T-helper 9 cell (primary cell): ENCODE measurements at places on chromosomes 1 and 21.

- no peak for DNase-seq
Measured at GRCh38 chr1:173454966-173455524, 22.1 kb upstream of the PRDX6 start.

- DNase-seq = no peak
Measured at GRCh38 chr1:104136621-104137020, 386.9 kb downstream of the AMY1C start.

DNA sequence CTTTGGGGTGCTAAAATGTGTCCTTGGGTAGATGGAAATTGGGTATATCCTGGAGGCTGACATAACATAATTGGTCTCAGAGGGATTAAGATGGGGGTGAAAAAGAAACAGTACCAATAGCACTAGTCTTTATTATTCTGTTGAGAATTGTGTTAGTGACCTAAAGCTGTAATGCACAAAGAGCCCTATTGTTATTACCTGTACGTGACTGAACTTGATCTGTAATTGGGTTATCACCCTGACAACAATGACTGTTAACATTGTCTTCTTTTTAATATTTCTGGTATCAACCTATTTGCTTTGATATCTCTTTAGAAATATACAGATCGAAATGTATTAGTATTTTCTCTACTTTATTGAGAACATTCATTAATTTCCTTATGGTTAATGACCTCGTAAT lies 147.6 kb downstream of the NEK7 start:
- DNase-seq = no peak

- no peak for DNase-seq
Measured at GRCh38 chr1:82920418-82921248, 1078.3 kb downstream of the TTLL7 start.

DNA sequence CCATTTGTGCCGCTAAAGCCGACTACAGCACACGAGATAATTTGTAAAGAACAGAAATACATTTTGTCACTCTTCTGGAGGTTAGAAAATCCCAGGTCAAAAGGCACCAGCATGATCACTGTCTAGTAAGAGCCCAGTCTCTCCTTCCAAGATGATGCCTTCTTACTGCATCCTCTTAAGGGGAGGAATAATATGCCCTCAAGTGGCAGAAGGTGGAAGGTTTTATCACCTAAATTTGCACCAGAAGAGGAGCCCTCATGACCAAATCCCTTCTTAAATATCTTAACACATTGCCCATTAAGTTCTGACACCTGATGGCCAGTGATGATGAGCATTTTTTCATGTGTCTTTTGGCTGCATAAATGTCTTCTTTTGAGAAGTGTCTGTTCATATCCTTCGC lies 326.7 kb upstream of the RGS18 start:
- no peak for DNase-seq

DNA sequence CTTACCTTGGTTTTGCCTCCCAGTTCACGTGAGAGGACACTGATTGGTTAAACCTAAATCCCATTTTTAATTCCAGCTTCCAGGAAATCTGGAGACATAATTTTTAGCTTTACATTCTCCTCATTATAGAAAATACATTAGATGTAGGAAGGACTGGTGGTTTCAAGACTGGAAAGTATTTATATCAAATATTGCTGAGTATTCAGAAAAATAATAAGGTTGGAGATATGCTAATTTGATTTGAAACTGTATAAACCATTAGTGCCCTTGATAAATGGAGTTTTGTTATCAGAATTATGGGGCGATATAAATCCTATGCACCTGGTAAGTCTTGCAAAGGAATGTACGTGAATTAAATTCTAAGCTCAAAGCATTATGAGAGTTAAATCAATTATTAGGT lies 218.0 kb upstream of the ADGRL4 start:
- no peak for DNase-seq

DNA sequence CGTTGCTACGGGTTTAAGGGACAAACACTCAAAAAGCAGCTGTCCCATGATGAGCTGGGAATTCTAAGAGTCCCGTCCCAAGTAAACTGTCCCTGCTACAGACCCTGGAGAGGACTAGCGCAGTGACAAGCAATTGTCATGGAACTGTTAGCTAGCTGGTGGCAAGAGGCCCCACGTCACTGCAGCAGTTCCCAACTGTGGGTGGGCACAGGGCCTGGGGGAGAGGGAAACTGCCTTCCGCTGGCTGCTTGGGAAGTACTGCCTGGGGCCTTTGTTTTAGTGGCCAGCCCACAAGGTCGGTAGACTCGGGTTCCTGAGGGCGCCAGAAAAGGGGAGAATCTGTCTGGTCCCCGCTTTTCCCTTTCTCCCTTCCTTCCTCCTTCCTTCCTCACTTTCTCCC lies 97.4 kb downstream of the LACTBL1 start:
- no peak for DNase-seq

- no peak for DNase-seq
Measured at GRCh38 chr1:3419415-3420204, 34.9 kb upstream of the ARHGEF16 start.

DNA sequence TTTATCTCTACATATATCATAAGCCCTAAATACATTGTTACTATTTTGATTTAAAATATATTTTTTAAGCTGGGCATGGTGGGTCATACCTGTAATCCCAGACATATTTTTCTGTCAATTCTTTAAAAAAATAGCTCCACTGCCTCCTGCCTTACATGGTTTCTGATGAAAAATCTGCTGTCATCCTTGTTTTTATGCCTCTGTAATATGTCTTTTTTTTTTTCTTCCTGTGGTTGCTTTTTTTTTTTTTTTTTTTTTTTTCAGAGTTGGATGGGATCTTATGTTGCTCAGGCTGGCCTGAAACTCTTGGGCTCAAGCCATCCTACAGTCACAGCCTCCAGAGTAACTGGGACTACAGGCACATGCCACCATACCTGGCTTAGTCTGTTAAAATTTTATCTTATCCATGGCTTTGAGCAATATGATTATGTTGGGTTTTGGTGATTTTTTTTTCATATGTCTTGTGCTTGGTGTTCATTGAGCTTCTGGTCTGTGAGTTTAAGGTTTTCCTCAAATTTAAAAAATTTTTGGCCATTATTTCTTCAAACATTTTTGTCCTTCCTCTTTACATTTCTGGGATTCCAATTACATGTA lies 12.4 kb upstream of the EDARADD start:
- no peak for DNase-seq

DNA sequence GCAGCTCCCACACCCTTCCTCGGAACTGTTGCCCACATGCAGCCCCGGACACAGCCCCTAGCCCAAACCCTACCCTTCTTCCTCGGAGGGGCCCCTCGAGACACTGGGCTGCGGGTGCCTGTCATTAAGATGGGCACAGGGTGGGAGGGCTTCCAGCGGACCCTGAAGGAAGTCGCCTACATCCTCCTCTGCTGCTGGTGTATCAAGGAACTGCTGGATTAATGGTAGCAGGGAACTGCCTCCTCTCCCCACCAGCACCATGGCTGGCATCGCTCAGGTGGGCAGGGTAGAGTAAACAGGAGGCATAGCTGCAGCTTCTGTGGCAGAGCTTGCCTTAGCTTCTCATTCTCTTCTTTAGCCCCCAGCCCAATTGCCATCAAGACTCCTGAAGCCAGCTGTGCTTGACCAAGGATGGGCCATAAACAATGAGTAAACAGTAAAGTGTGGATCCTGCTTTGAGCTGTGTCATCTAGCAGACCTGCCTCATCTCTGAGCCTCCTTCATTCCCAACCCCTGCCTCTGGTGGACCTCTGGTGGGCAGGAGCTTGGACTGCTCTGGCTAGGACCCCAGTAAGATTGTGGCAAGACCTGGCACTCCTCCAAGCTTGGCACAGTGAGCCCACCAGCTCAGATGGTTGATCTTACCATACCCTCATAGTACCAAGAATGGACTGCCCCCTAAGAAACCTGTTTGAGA lies at the start of gene LENEP:
TSS of gene LENEP (plus strand) at position 15 of the 697 bp plus-strand sequence. CDS start at position 37, 22 bp downstream.
- DNase-seq = no peak

DNA sequence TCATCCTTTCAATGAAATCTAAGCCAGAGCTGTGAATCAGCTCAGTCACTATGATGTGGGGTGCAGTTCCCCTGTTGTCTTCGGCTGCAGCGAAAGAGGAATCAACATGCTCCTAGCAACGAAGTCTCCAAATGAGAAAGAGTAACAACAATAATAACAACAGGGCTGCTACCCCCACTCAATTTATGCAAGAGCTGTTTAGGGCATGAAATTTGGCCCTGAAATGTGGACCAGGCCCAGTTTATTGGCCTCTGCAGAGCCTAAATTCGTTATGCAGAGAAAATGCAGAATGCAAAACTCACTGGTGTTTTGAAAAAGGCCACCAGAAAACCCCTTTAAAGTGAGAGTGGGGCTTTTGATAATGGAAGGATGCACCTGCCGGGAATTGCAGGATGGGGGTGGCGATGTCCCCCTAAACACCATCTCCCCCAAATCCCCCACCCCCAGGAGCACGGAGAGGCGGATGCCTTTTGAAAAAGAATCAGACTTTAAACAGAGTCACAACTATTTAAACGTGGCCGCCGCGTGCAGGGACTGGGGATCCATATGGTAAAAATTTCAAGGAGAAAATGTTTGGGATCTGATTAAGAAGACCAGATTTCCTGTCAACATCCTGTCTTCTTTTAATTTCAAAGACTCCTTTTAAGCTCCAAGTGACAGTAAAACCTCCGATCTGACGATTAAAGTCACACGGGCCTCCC lies 1.9 kb downstream of the RUNX3 start:
- no peak for DNase-seq

GRCh38 chr1:177020851-177021589 lies 143.5 kb downstream of the ASTN1 start:
- DNase-seq = no peak

- DNase-seq = no peak
Measured at GRCh38 chr1:26132128-26132833, 20.7 kb downstream of the PDIK1L start.

DNA sequence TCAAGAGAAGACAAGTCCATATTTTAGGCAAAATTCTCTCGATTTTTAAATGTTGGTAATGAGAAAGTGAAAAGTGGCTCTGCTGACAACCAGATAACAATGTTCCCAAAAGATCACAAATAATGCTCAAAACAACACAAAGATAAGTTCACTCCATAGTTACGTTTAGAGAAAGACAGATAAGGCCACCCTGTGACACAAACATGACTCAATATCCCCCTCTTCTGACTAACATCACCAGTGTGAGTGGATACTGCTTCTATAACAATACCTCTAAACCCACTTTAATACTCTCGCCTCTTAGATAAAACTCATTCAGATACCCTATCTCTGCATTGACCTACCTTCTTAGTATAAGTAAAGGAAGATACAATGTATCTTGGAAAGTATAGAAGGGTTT lies 51.2 kb upstream of the RGS7 start:
- no peak for DNase-seq

GRCh38 chr1:230248016-230248888 lies 177.9 kb downstream of the PGBD5 start:
- no peak for DNase-seq

DNA sequence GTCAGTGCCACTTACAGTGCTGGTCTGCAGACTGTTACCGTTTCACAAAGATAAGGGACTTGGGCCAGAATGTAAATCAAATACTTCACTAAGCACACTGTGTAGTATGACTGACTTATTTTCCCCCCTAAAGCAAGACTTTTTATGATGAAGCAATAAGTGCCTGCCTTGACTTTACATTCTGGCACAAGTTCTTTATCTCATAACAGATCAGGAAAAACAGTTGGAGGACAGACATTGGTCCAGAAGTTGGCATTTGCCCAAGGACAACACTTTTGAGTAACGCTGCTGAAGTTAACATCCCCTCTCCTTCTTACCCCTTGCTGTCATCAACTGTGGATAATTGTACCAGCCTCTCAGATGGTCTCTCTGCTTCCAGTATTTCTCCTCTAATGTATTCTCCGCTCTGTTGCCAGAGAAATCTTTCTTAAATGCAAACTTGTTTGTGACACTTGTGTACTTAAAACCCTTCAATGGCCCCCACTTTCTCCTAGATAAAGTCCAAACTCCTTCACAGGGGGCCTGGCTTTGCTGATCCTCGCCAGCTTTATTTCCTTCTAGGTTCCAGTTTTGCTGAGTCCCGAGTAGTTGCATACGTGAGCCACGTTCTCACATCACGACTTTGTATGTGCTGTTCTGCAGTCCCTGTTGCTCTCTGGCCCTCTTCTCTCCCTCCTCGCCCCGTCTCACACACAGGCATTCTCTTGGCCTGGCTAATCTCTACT lies 45.7 kb downstream of the S1PR1 start:
- no peak for DNase-seq
